Urothelium cell line (cell line): ENCODE measurements at places on chromosomes 3 and 15.

- no peak for DNase-seq
These were observed 1.5 kb upstream of the SLC12A8 start for GRCh38 chr3:125213946-125214542.

- DNase-seq: peak; percentile 64
These were observed 4.7 kb downstream of the BHLHE40 start for GRCh38 chr3:4983739-4984510.

GRCh38 chr3:21259896-21260295 lies 491.1 kb downstream of the ZNF385D start:
- DNase-seq: no peak

DNA sequence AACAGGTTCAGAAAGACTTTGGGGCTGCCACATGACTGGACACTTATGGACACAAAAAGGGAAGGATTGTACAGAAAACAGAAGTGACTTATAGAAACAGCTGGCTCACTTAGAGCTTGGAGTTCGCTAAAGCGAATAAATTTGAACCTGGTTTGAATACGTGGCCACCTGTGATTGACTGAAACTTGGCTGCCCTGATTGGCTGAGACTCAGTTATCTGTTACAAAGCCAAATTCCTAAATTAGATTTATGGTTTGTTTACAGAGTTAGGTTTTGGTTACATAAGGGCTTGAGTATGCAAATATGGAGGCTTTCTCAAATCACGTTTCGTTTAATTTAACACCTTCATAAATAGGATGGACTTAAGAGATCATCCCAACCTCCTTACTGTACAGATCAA lies 270.2 kb downstream of the THSD4 start:
- DNase-seq: no peak

- DNase-seq: no peak
These were observed 22.0 kb upstream of the NANOGP8 start for GRCh38 chr15:35107122-35107521.

DNA sequence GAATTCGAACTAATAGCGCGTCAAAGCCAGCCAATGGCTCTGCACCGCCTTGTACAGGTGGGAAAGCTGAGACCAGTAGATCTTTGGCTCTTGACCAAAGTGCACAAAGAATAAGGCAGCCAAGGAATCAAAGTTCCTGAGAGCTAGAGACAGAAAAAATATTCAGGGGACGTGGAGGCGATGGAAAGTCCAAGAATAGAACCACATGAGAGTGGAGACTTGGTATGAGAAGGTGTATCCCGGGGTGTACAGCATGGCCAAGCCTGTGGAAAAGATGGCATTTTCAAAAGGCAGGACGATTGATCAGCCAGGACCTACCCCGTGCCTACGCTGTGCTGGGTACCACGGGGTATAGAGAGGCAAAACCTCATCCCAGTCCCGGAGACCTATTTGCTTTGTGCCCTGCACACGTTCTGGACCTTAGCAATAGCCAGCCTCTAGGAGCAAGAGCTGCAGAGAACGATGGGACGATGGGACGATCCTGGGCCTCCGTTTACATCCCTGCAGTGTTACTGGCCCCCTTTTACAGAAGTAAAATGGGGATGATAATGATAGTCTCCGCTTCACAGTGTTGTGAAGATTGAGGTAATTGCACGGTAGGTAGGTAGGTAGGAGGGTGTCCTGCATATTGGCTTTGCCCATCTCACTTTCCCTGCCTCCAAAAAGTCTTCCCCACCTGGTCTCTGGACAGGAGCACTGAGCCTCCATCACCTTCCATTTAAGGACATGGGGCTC lies 583 bp upstream of the RBSN start:
- DNase-seq: peak; percentile 38

DNA sequence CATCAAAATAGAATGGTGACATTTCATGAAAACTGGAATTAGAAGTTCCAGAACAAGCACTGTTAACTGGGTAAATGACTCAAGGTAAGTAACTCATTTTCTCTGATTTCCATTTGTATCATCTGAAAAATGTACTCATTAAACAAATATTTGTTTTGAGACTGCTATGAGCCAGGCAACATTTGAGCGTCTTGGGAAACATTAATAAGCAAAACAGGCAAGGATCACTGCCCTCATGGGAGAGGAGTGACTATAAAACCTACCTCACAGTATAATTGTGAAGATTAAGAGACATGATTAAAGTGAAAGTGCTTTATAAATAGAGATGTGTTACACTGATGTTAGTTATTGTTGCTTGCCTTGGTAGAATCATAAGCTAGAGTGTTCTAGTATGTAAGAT lies 711.8 kb upstream of the UBE2E2 start:
- DNase-seq: no peak

- DNase-seq: no peak
These were observed 6.8 kb downstream of the CSK start for GRCh38 chr15:74788683-74789151.

- DNase-seq: no peak
These were observed 230.8 kb upstream of the TBC1D5 start for GRCh38 chr3:17972959-17973906.

- no peak for DNase-seq
These were observed 75.8 kb upstream of the WDR72 start for GRCh38 chr15:53835309-53835708.

GRCh38 chr3:32844322-32844654 lies 26.5 kb downstream of the TRIM71 start:
- no peak for DNase-seq

DNA sequence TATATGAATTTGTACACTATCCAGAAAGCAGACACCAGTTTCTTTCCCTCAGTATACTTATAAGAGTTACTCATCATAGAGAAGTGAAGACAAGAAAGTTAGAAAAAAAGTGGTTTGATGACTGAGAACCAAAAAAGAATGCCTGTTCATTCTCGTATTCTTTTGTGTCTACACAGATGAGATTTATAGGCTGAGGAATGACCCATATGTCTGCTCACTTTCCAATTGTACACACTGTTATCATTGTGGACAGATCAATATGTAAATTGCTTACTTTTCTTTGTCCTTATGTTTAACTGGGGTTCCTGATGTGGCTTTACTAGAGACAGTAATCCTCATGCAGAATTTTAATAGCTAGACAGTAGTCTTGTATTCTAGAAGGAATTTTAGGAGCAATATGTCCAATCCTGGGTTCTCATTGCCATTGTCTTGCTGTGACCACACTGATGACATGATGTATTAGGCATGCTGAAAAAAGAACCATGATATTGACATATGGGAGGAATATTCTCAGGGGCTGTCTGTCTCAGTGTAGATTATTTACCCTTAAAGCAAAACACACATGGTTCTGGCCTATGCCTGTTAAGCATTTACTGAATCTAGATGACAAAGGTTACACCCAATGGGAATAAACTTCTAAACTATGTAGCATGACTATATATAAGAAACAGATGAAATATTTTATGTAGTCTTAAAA lies 669.7 kb downstream of the ROBO1 start:
- DNase-seq: no peak

DNA sequence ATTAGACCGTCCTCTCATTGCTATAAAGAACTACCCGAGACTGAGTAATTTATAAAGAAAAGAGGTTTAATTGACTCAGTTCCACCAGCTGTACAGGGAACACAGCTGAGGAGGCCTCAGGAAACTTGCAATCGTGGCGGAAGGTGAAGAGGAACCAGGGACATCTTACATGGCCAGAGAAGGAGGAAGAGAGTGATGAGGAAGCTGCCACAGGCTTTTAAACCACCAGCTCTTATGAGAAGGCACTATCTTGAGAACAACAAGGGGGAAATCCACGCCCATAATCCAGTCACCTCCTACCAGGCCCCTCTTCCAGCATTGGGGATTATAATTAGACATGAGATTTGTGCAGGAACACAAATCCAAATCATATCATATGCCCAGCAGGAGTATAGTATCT lies 138.5 kb downstream of the ALCAM start:
- DNase-seq: no peak

- no peak for DNase-seq
These were observed 42.3 kb downstream of the FGD5 start for GRCh38 chr3:14861031-14861430.

- no peak for DNase-seq
These were observed 799 bp downstream of the VPS33B start for GRCh38 chr15:91021516-91022074.

- no peak for DNase-seq
These were observed 67.5 kb upstream of the TJP1 start for GRCh38 chr15:29889542-29890329.

- no peak for DNase-seq
These were observed 25.2 kb downstream of the MYH15 start for GRCh38 chr3:108485146-108485545.

- no peak for DNase-seq
These were observed 253.7 kb upstream of the TPRG1 start for GRCh38 chr3:188918093-188918492.

DNA sequence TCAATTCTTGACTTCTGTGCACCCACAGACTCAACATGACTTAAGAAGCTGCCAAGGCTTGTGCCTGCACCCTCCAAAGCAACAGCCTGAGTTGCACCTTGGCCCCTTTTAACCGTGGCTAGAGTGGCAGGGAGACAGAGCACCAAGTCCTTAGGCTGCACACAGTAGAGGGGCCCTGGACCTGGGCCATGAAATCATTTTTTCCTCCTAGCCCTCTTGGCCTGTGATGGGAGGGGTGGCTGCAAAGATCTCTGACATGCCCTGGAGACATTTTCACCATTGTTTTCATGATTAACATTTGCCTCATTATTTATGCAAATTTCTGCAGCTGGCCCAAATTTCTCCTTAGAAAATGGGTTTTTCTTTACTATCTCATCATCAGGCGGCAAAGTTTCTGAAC lies 836.8 kb downstream of the ZPLD1 start:
- DNase-seq: no peak

DNA sequence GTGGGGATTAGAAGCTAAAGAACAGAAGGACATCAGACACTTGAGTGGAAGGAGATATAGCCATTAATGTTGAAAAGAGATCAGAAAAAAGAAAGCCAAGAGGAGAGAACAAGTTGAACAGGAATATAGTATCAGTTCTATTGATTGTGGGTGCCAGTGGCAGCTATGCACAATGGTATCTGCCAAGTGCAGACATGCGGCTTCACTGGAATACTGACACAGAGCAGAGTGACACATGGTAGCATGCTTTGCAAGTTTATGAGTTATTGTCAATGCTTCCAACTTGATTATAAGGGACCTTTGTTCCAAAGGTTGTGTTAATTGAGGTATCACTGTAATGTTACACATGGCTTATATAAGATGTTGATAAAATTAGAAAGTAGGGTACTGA lies 42.0 kb upstream of the TP63 start:
- DNase-seq: no peak

GRCh38 chr3:14224895-14225294 lies 46.3 kb downstream of the LSM3 start:
- DNase-seq: no peak

DNA sequence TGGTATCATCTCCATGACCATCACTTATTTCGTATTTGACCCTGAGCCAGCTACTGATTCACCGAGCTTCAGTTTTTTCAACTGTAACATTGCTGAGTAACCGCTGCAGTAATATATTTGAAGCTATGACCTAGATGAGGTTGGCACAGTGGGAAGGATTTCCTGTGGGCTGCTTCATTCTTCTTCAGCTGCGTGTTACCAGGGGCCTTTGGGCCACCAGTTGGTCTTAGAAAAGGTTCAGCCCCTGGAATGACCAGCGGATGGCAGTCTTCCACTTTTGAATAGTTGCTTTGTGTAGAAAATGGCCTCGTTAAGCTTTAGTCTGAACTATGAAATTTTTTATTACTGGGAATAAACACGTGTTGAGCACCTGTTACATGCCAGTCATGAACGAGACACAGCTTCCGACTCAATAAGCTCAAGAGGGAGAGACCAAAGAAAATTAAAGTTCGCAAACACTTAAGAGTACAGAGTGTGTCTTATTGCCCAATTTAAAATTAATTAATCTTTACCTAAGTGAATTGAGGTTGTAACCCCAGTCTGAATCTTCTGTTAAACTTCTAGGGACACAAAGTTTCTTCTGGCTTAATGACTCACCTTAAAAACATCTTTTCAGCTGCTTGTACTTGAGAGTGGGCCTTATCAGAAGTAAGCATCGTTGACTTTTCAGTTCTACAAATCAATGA lies 57.6 kb upstream of the NR2E3 start:
- DNase-seq: peak; percentile 84

DNA sequence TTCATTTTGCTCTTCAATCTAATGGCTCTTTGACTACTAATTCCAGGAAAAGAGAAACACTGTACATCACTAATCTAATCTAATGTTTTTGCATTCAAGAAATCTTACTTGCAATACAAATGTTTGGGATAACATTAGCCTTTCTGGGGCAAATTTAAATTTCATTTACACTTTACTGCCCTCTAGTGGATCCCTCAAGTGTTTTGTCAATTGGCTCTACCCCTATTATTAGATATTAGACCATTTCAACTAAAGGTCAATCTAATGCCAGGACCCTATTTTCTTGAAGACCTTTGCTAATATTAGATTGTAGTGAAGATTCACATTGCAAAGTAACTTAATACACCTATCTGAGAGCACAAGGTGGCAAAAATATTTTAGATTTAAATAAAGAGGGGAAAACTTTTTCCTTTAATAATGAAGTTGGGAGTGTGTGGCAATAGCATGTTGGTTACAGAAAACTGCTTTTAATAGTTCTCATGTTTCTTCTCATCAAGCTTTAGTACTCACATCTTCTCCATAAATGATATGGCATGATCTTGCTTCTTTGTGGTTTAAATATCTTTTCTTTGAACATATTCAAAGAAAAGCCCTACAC lies 5.0 kb downstream of the C2CD4A start:
- peak; percentile 40 for DNase-seq

- DNase-seq: peak; percentile 18
These were observed 1.1 kb upstream of the INTS14 start for GRCh38 chr15:65611888-65612615.

DNA sequence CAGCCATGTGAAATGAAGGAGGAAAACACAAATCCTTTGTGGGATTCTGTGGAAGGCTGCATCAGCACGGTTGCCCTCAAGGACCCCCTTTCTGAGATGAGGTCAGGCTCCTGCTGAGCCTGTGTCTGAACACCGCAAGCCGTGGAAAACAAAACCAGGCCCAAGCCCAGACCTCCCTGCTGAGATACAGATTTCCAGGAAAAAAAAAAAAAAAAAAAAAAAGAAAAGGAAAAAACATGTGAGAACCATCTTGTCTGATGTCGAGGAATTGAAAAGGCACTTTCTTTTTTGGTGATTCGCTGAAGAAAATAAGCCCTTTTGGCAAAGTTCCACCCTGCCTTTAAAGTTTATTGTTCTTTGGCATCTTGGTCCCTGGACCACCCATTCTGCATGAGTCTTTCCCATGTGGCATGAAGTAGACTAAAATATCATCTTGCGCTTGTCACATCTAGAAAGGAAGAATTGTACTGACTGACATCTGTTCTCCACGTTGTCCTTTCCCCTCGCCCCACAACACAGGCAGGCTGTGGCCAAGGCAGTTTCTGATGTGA lies 117.6 kb downstream of the CHST2 start:
- no peak for DNase-seq

DNA sequence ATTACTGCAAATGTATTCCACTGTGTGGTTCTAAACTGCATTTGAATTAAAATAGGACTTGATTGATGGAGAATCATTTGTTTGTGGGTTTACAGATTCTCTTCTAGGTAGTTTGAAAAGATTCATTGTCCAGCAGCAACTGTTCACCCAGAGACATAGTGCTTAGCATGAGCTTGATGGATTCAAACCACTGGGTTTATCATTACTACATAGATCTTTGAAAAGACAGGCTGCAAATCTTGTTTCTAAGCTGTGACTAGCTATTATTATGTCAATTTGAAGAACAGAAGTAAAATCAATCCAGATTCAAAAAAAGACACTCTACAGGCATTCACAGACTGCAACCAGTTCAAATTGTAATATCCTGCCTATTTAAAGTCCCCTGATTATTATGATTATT lies 49.8 kb downstream of the MBNL1 start:
- DNase-seq: no peak
